ENCODE measurements at places on chromosomes 1 and 21.

- no peak for DNase-seq
These were observed 68.2 kb downstream of the MAP10 start for GRCh38 chr1:232873412-232873811.

DNA sequence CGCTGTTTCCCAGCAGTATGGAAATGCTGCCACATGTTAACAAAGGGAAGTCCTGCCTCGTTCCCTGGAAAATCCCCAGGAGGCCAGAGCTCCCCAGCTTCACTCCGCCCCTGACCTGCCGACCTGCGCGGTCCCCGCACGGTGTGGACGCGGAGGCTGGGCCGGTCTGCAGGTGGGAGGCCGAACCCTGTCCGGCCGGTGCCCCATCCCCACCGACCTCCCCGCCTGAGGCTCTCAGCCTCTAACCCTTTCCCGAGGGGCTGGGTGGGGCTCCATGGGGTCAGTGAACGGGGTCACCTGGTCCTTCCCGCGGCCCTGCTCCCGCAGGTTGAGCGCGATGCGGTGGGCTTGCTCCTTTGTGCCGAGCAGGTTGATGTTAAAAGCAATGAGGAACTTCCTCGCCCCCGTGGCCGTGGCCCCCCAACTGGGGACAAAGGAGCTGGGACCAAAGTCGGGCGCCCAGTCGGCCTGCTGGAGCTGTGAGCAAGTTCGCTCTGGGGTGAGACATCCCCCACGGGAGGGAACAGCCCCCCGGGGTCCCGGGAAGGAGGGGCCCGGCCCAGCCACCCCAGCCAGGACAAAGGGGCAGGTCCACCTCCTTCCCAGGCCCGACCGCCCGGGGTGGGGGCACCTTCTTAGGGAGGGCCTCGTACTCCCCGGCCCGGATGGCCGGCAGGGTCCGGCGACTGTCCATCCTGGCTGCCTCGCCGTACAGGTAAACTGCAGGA is 4.0 kb downstream of the FTCD start:
- DNase-seq, result no peak

GRCh38 chr1:229003233-229004031 is 267.5 kb upstream of the RAB4A start:
- peak; percentile 60 for DNase-seq

DNA sequence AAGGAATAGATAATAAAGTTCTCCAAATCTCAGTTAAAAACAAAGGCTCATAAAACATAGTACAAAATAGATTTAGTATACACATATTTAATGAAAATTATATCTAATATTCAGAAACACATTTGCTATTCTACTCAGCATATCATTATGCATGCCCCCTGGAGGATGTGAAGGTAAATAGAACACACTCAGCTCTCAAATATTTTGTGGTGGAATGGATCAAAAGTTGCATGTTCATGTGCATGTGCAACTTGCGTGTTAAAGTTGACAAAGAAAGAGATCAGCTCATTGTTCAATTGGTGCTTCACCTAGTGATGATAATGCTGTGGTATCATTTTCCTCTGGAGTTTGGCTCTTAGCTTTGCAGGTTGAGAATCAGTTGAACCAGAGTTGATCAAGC is 4.9 kb upstream of the ZNF644 start:
- DNase-seq, result no peak

GRCh38 chr1:172254521-172255222 is 165.8 kb upstream of the C1orf105 start:
- no peak for DNase-seq

DNA sequence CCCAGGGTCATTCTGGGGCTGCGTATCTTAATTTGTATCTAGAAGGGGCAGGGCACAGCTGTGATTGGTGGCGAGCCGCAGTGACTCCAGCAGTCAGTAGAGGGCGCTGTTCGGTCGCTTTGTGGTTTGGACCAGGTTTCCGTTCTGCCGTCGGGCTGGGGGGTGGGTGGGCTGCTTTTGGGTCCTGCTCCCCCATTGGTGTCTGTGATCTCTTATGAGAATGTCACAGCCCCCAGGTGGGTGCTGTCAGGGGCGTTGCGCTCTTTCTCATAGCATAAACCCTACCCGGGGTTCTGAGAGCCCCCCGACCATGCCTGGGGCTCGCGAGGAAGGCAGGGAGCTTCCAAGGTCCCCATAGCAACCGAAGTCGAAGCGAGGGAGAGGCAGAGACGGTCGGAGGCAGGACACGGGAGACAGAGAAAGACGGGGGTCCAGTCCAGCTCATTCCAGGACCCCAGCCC is 5.4 kb downstream of the TFF3 start:
- peak; percentile 58 for DNase-seq

DNA sequence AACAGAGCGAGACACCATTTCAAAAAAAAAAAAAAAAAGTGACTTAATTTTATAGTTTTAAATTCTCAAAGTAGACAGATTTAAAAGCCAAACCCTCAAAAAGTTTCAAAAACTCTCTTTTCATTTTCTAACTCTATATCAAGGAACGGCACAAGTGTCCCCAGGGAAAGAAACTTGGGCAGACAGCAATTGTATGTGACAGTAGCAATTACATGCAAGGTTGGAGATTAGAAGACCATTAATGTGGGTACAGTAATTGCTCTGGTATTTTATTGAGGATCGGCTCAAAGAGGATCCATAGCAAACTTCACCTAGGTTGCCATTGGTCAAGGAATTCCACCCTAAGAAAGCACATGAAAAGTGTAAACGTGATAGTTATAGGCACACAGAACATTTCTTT is 46.2 kb downstream of the ACBD6 start:
- no peak for DNase-seq

DNA sequence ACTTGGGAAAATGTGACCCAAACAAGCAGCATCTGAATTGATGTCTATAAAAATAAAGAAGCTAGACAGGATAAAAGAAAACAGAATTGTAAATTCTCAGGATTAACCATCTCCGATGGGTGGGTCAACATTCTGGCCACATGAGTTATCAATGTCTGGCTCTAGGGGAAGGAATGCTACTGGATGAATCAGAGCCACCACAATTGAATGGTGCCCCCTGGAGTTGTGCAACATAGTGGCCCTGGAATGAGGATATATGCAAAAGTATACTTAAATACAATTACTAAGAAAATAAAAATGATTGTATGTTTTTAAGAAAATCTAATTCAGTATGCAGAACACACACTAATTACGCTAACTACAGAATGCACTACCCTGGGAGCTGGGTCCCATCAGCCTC is 185.6 kb downstream of the TGFBR3 start:
- no peak for DNase-seq

GRCh38 chr1:24185076-24185475 is 2.0 kb downstream of the IFNLR1 start:
- DNase-seq, result no peak

DNA sequence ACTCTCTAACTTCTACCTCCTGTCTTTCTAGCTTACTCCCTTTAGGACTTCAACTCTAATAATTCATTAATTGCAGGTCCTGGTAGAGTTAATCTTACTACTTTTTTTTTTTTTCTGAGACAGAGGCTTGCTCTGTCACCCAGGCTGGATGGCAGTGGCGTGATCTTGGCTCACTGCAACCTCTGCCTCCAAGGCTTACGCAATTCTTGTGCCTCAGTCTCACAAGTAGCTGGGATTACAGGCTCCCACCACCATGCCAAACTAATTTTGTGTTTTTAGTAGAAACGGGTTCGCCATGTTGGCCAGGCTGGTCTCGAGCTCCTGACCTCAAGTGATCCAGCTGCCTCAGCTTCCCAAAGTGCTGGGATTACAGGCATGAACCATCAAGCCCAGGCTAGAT is 15.7 kb downstream of the BTBD8 start:
- DNase-seq, result no peak

GRCh38 chr1:2561898-2562895 is 6.0 kb downstream of the TNFRSF14 start:
- no peak for DNase-seq

DNA sequence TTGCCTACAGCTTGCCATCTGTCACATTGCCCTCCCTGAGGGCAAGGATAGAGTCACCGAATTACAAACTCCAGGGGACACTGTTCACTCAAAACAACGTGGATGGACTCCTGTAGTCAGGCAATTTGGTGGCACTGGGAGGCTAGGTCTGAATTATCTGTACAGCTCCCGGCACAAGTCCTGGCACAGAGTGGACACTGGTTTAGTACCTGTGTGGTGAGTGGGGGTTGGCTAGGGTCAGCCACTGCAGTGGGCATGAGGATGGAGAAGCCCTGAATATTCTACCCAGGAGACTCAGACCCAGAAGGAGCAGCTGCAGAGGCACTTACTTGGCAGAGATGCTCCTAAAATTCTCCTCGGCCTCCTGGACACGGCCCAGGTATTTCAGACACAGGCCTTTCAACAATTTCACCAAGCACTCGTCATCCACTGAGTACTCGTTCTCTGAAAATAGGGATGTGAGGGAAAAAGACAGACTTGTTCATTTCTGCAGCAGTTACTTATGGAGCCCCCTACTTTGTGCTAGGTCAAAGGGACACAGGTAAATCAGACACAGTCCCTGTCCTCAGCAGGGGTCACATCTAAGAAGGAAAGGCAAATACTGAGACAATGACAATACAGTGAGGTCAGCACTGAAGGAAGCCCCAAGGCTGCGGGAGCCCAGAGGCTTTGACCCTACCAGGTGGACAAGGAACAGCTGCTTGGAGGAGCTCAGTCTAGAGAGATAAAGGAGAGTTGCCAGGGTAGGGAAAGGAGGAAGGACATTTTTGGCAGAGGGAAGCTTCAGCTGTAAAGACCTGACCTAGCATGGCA is 40.5 kb downstream of the TTC39A start:
- no peak for DNase-seq

DNA sequence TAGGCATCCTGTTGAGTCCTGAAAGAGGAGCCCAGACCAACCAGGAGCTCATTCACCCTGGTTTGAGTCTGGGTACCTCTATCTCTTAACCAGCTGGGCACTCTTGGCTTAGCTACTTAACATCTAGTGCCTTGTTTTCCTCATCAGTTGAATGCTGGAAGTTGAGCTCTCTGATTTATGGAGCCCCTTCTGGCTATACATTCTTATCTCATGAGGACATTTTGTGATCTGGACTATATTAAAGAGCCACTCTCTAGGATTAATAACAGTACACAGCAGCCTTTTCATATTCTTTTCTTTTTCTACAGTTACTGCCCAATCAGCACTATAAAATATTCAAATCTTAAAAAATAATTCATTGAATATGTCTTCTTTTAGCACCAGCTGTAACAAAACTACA is 296.9 kb upstream of the RUNX1 start:
- DNase-seq, result no peak

- DNase-seq, result no peak
These were observed 12.4 kb downstream of the LMNA start for GRCh38 chr1:156126630-156127534.

GRCh38 chr1:171983584-171983983 is 142.3 kb downstream of the DNM3 start:
- DNase-seq, result no peak

DNA sequence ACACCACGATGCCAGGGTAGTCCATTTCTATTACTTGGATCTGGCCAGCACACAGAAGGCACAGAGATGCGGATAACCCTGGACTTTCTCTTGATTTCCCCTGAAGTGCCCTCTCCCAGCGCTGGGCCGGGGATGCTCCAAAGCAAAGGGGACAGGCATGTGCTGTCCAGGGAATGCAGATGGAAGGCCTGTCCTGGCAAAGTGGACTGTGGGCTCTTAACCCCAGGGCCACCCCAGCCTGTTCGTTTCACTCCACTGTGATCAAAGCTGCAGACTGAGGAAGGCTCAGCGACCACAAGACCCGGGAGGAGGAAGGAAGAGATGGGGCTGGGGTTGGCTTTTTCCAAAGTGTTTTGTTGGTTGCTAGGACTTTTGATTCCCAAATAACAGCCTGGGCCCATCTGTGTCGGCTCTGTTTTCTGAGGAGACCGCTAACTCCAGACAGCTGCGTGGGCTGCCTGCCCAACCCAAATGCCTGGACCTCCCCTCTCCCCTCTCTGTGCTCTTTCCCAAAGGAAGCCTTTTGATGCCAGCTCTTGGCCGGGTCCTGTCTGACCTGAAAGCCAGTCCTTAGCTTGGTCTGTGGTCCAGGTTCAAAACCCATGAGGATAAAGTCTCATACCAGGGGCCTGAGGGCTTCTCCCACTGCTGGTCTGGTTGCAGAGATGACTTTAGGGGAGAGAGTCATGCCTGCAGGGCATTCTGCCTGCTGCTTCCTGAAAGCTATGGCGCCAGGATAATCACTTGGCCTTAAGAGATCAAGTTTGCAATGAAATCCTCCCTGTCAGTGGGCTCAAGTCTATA is 119.6 kb upstream of the CD34 start:
- DNase-seq, result no peak

- DNase-seq, result no peak
These were observed 146.4 kb upstream of the COL11A1 start for GRCh38 chr1:103254691-103255090.

- DNase-seq, result no peak
These were observed 8.7 kb upstream of the RSRP1 start for GRCh38 chr1:25255706-25256577.

GRCh38 chr1:167488786-167489185 is 29.5 kb downstream of the CD247 start:
- DNase-seq, result no peak

DNA sequence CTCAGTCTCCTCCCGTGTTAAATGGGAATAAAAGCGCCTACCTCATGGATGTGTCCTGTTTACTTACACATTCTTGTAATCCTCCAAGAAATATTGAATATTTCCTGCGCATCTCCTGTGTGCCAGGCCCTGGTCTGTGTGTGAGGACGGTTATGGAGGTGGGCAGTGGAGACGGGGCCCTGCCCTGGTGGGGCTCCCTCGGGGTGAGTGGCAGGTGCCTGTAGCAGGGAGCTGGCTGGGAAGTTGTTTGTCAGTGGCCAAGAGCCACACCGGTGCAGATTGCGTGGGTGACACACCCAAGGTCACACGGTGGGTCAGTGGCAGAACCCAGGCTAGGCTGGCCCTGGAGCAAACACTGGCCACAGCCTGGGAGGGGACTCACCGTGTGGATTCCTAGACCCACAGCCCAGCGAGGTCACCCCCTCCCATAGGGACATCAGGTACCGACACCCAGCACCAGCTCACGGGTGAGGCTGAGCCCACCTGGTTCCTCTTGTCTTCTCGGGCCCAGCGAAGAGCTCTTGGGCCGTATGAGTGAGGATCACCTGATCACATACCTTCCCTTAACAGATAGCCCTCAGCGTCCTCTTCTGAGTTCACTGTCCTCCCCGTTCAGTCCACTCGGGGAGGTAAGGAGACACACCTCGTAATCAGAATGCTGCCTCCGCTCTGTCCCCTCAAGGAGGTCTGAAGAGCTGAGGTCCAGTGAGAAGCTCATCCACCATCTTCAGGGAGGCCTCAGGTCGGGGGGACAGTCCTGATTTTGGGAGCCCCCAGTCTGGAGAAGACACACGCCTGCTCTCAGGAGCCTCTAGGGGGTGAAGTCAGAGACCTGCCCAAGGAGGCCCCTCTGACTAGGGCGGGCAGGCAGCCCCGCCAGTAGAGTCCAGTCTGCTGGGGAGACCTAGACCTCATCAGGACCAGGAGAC is 349.6 kb downstream of the MATN1 start:
- DNase-seq, result no peak

DNA sequence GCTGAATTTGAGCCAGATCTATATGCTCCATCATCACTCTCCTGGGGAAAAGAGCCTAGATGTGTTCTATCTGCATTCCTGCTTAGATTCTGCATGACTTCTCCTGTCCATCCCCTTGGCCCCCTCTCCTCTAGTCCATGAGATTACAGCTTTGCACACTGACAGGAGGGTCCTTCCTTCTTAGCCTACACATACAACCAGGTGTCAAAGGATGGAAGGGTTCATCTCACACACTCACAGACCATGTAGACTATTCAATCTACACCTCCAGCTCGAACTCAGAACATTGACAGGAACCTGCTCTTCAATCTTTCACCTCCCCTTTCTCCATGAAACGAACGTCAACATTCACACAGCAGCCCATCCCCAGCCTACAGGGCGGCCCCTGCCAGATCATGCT is 13.8 kb downstream of the C1orf116 start:
- no peak for DNase-seq

All from NCI-H2029 treated with DMSO at 0.1 percent for 48 hours (cell line).